ENCODE measurements at places on chromosomes 1 and 21.

GRCh38 chr1:35560256-35561225, 2.9 kb downstream of the NCDN start:
- no peak for DNase-seq

DNA sequence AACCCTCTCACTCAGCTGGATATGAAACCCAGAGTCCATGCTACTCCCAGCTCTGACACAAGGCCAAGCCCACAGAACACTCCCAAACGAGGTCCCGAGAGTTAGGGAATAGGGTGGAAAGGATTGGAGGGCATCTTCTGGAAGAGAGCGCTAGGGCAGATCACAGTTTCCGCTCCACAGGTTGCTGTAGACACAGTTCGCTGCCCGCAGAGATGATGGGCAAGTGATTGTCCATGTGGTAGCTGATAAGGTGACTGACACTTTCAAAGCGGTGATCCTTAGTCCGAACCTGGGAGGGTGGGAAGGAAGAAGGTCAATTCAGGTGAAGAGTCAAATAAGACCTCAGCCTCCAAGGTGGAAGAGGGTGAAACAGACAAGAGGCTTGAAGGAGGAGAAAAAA, 2.1 kb upstream of the PYGO2 start:
- DNase-seq, result no peak

DNA sequence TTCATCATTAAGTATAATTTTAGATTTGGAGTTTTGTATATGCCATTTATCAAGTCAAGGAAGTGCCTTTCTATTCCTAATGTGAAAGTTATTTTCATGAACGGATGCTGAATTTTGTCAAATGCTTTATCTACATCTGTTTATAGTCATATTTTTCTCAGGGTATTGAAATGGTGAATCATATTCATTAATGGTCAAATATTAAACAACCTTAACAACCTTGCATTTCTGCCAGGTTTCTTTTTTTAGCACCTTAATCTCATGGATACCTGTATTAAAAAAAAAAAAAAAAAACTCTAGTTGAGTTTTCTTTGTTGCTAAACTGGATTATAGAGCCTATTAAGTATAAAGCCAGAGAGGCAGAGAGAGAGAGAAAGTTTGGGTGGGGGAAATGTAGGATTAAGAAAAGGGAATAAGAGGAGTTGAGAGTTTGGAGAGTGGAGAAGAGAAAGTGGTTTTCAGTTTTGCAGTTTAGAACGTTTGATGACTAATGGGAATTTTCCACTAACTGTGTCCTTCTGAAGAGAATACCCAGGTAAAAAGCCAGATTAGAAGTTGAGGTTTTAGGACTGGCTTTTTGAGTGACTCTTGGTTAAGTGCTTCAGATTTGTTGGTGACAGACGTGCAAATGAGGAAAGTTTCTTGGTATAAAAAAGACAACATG, 305.0 kb downstream of the HLX start:
- no peak for DNase-seq

DNA sequence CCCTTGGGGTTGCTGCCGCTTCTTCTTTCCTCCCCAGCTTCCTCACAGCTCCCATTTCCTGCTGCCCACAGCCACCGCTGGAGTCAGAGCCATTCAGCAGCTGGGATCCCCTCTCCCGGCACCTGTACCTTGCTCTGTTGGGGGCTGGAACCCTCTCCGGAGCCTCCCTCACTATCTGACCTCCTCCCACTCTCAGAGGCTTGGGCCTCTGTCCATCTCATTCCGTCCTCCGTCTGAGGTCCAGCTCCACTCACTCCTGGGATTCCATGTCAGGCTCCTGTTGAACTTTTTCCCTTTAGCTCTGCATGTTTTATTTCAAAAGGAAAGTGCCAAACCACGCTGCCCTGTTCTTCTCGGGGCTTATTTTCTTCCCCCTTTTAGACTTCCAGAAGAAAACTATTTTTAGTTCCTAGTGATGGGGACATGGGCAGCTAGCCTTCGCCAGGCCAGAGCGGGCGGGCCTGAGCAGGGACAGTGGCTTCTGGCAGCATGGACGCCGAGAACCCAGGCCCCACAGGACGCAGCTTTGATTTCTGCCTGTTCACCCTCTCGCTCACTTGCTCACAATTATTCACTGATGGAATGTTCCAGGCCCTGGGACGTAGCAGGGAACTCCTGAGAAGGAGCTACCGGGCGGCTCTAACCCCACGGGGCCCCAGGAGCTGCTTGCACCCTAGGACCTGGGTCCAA, 79.2 kb downstream of the ARHGEF10L start:
- DNase-seq, result peak; percentile 29

DNA sequence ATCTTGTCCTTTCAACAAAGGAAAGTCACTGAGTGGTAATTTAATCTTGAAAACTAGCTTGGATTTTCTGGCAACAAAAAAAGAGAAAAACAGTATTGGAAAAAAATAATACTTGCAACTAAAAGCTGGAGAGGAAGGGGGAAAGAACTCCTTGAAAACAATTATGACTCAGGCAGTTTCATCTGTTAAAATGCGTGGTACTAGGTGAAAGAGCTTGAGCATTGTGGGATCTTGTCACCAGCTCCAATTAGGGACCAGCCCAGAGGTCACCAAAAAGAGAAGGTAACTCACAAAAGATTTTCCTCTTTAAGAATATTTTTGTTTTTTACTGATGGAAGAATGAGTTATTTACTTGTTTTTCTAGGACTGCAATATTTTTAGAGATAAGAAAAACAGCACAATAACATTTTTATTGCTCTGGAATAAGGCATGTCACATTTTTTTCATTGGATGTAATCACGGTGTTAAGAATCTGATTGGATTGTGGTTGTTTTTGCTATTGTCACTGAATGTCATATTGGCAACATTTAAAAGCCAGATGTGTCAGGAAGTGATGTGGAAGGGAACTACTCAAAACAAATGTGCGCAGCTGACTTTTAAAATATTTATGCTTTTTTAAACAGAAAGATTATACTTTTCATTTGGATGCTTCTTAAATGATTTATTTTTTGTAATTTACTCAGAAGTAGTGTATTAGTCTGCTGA, 78.5 kb upstream of the ADAMTS5 start:
- DNase-seq, result no peak

DNA sequence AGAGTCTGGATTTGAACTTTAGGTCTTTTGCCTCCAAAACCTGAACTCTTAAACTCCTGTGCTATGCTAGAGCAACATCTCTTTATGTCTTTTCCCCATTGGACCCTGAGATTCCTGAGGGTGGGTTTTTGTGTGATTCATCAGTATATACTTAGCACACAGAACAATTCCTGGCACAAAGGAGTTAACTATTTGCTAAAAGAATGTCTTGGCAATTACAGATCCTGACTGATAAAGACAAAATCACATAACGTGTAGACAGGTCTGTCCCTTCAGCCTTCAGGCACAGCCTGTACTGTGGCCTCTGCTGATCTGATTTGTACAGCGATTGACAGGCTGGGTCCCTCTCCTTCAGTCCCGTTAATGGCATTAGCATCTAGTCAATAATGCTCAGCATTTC, 162.4 kb upstream of the BEND5 start:
- DNase-seq, result no peak

DNA sequence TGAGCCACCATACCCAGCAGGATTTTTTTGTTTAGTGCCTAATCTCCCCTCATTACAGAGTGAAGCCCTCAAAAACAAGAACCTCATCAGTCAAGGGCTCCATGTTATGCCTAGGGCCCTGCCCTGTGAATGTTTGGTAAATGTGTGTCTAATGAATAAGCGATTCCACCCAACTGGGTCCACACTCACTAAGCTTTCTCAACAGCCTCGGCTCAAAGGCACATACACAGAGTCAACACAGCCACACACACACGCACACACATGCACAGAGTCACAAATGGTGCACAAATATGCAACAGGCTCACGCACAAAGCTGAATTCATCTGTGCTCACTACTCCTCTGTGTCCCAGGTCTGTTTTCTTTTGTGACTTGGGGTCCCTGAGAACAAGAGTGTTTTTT, 11.7 kb upstream of the SYNC start:
- DNase-seq, result no peak

DNA sequence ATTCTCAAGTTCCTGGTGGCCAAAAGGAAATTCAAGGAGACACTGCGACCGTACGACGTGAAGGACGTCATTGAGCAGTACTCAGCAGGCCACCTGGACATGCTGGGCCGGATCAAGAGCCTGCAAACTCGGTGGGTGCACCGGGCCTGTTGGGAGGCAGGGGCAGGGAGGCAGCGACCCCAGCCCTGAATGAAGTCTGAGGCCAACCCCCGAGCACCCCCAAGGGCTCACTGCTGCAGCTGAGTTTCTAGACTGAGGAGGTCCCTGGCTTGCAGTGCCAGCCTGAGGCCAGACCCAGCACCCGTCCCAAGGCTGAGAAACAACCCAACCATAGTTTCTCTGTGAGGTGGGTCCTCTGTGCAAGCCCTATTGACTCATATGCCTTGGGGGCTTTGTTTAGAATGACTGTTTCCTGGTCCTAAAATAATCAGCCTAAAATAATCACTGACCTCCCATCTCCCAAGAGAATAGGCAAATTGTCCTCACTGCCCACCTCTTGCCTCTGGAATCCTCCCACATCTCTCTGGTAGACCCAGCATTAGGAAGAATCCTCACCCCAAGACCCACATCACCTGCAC, 27.1 kb downstream of the CITED4 start:
- DNase-seq, result no peak

- DNase-seq, result no peak
These were observed 6.8 kb upstream of the TRABD2B start for GRCh38 chr1:48003741-48004531.

GRCh38 chr1:159132271-159132881, 39.0 kb upstream of the CADM3 start:
- peak; percentile 38 for DNase-seq

GRCh38 chr1:51686450-51686849, 69.6 kb downstream of the OSBPL9 start:
- no peak for DNase-seq

DNA sequence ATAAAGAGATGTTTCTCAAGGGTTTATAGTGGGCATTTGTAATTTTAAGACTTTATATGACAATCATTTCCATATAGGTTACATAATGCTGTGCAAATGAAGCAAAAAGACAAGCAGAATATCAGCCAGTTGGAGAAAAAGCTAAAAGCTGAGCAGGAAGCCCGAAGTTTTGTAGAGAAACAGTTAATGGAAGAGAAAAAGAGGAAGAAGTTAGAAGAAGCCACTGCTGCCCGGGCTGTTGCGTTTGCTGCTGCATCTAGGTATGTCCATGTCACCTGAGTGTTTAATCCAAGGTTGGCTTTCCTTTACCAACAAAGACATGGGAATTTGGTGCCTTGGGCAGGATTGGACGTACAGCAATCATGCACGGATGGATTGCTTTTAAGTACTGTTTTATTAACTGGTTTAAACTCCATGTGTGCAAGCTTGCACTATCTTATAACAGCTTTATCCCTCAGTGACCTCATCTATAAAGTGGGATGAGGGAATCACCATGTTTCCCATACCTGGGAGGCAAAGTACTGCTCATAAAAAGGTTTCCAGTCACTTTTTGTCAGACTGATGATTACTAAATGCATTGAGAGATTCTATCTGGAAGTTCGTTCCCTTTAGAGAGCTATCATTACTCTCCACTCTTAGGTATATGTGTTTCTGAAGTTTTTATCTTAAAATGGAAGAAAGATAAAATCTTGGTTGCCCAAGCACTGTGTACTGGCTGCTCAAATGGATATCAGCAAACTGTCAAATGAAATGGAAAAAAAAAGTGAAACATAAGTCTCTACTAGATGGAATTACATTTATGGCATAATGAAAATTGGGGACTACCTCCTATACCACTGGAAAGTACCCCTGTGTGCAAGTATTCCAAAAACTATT, 55.1 kb downstream of the MACO1 start:
- peak; percentile 26 for DNase-seq

GRCh38 chr1:25616987-25617624, 515 bp downstream of the MAN1C1 start:
- DNase-seq, result no peak

- DNase-seq, result peak; percentile 53
These were observed 32.1 kb upstream of the OPRD1 start for GRCh38 chr1:28779751-28780408.

- no peak for DNase-seq
These were observed 15.0 kb upstream of the ACTA1 start for GRCh38 chr1:229448845-229449244.

- DNase-seq, result no peak
These were observed 21.3 kb downstream of the SCAF4 start for GRCh38 chr21:31710586-31710985.

DNA sequence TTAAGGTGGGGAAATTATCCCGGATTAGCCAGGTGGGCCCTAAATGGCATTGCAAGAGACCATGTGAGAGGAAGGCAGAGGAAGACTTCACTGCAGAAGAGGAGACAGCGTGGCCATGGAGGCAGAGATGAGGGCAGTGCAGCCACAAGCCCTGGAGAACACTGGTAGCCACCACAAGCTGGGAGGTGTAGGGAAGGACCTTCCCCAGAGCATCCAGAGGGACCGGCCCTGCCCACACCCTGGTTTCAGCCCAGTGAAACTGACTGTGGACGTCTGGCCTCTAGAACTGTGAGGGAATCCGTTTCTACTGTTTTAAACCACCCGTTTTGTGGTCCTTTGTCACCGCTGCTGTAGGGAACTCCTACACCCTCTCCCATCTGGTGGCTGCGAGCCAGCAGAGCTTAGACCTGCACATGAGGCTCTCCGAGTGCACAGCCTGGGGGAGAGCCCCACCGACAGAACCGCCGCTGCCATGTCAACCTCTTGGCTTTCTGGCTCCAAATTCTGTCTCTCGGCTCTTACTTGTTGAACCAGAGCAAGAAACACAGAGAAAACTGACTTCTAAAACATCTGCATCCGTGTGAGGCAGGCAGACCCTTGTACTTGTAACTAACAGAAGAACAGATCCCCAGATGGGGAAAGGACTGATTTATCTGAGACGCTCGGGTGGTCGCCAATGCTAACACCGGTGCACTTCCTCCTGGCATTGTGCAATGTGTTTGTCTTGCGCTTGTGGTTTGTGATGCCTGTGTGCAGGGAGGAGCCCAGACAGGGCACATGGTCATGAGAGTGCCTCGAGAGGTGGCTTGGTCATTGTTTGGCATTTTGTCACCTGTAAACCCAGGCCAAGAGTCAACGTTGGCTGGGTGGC, 90.8 kb upstream of the TMPRSS2 start:
- DNase-seq, result peak; percentile 25

DNA sequence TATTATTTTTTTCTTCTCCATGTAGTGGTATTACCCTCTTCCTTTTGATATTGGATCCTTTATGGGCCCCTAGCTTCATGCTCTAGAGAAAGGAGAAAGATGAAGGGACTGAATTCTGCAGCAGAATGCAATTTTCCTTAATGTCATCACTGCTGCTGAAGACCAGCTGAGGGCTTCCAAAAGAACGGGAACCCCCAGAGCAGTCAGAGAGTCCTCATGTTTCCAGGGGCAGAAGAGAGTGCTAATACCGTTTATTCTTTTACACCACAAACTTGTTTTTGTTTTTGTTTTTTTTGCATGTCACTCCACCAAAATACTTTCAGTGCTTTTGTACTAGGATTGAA, 21.1 kb upstream of the TBX15 start:
- no peak for DNase-seq

DNA sequence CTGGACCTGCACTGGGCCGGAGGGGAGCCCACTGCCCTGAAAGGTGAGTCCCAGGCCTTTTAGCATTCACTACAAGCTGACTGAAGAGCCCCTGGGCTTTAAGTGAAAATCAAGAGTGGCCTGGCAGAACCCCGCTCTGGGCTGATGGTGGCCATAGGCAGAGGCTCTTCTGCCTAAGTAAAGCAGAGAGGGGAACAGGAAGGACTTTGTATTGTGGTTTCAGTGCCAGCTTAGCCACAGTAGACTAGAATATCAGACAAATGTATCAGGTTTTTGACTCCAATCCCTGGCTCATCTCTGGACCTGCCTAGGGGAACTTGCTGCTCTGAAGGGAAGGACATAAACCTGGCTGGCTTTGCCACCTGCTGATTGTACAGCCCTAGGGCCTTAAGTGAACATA, 10.2 kb upstream of the HENMT1 start:
- peak; percentile 62 for DNase-seq

- DNase-seq, result peak; percentile 79
These were observed 7.8 kb downstream of the IRF6 start for GRCh38 chr1:209797978-209798639.
